ENCODE measurements at places on chromosomes 3 and 15.

GRCh38 chr3:127014536-127015281 lies 31.8 kb downstream of the PLXNA1 start:
- DNase-seq = no peak

DNA sequence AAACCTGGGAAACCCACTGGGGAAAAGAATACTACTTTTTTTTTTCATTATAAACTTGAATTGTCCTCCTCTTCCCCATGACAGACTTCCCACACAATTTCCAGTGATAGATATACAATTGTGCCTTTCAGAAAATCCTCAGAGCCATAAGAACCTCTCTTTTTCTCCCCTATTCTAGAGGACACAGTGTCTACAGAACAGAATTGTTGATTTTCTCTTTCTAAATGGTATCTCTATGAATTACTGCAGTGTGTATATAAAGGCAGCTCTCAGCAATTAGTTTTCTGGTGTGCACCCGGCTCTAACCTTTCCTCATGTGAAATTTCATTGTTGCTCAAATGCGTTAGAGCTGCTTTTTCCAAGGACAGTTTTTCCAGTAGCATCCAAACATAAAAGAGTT lies 430.1 kb downstream of the TUSC7 start:
- no peak for DNase-seq

GRCh38 chr15:36811903-36812302 lies 232.5 kb downstream of the CDIN1 start:
- no peak for DNase-seq

DNA sequence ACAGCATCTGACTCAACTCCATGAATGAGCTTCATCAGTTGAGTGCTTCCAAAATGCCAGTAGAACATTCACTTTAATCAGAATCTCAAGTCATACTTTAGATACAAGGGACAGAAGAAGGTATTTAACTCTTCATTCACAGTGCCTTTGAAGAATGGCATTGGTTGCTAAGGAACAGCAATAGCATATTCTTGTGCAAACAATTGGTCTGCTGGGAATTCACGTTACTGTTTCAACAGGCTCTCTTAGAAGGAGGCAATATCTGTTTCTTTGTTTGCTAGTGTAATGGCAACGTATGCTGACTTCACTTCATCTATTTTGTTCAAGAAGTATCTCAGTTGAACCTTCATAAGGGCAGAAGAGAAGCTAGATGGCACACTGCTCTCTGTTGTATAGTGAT lies 113.9 kb downstream of the TMEM108 start:
- DNase-seq = no peak

- peak; percentile 47 for DNase-seq
Measured at GRCh38 chr15:79007066-79007465, 62.2 kb upstream of the CTSH start.

DNA sequence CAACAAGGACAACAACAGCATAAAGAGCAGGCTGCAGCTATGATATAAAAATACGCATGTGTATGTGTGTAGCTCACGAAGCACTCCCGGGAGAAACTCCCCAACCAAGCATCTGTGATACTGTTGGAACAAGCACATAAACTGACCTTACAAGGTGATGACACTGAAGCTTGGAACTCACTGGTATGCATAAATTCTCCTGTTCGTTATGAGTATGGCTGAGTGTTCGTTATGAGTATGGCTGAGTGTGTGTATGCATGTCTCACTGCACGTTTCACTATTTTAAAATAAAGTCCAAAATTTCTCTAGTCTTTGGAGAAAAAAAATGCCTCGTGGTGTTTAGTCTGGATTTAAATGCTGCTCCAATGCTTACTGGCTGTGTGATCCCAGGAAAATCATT lies 256.8 kb downstream of the RORA start:
- DNase-seq = peak; percentile 97

- DNase-seq = peak; percentile 69
Measured at GRCh38 chr3:100463002-100463401, 29.4 kb upstream of the TMEM45A start.

DNA sequence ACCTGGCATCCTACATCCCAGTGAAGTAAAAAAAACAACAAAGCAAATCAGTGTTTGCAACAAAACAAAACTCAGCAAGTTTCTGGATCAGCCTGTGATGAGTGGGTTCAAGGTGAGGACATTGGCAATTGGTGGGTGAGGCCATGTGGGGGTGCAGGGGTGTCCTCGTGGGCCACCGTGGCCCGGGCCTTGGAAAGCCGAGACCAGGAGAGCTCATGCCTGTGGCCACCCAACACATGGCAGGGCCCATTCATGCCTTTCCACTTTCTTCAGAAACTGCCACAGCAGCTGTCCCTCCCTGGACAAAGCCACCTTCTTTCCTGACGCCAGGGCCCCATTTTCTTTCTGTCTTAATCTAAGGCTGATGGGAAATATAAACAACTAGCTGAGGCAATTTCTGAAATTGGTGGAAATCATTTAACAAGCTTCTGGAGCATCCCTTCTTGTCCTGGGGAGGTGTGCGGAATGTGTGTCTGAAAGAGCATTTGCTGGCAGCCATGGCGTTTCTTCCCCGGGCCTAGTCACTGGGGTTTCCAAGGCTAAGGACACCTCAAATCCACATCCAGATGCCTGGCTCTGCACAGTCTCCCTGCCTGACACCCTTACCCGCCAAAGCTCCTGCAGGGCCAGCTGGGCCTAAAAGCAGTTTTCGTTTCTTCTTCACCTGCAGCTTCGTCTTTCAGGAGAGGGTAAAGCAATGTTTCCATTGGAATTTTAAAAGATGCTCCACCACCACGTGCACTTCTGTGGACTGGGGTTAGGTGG lies 34.1 kb upstream of the SFMBT1 start:
- no peak for DNase-seq

DNA sequence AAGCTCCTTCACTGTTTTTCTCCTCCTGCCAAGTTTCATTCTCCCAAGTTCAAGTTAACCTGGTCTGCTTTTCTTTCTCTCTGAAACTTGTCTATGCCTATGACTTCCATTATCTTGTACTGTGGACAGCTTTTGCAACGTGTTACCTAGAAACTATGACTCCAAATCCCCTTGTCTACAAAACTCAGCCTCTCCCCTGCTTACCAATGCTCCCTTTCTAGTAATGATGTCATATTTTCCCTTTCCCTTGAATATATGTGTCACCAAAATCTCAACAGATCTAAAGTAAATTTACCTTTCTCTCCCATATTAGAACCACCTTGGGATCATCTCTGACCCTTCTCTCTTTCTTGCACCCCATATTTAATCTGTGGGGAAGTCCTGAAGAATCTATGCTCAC lies 10.5 kb upstream of the ABHD2 start:
- no peak for DNase-seq

DNA sequence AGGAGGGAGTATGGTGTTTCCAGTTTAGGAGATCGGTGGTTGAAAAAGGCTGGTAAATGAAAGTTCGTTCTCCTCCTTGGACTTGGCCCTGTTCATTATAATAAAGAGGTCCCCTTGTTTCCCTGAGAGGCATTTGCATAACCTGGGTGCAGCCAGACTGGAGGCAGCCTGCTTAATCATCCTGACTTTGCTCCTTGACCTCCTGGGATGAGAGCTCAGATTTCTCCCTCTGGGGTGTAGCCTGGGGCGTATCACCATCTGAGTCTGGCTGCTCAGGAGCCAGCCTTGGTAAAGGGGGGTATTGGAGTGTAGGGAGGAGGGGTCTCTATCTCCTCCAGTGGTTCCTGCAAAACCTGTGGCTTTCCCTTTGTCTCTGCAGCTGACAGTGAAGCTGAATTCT lies 21.3 kb upstream of the ACAD9 start:
- no peak for DNase-seq

- no peak for DNase-seq
Measured at GRCh38 chr15:68778876-68779275, 41.8 kb downstream of the ANP32A start.

GRCh38 chr15:101399431-101399830 lies 90.1 kb downstream of the PCSK6 start:
- DNase-seq = no peak

DNA sequence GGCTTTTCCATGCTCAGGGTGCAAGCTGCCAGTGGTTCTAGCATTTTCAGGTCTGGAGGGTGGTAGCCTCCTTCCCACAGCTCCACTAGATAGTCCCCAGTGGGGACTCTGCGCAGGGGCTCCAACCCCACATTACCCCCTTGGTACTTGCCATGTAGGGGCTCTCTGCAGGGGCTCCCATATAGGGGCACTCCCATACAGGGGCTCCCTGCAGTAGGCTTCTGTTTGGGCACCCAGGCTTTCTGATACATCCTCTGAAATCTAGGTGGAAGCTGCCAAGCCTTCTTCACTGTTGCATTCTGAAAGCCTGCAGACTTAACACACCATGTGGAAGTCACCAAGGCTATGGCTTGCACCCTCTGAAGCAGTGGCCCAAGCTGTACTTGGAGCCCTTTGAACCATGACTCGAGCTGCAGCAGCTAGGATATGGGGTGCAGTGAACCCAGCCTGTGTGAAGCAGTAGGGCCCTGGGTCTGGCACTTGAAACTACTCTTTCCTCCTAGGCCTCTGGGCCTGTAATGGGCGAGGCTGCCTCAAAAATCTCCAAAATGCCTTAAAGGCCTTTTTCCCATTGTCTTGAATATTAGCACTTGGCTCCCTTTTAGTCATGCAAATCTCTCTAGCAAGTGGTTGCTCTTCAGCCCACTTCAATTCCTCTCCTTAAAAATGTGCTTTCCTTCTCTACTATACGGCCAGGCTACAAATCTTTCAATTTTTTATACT lies 96.4 kb downstream of the TPRA1 start:
- DNase-seq = no peak

GRCh38 chr15:94655249-94655880 lies 424.0 kb downstream of the MCTP2 start:
- DNase-seq = no peak

- DNase-seq = no peak
Measured at GRCh38 chr3:175312791-175313190, 453.7 kb downstream of the NAALADL2 start.

DNA sequence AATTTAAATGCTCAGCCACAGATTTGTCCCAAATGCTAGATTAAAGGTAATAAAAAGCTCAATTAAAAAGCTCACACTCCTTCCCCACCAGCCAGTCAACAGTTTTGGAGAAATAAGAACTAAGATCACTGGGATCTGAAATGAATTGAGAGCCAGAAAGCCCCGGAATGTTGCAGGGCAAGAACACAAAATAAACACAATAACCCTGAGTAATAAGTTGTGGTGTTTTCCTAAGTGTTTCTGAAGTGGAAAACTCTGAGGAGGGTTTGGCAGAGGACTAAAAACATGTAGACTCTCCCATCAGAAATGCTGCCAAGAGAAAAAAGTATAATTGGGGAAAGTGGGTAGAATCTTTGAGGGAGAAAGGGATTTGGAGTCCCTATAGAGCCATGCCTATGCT lies 127.8 kb downstream of the ABI3BP start:
- DNase-seq = no peak

DNA sequence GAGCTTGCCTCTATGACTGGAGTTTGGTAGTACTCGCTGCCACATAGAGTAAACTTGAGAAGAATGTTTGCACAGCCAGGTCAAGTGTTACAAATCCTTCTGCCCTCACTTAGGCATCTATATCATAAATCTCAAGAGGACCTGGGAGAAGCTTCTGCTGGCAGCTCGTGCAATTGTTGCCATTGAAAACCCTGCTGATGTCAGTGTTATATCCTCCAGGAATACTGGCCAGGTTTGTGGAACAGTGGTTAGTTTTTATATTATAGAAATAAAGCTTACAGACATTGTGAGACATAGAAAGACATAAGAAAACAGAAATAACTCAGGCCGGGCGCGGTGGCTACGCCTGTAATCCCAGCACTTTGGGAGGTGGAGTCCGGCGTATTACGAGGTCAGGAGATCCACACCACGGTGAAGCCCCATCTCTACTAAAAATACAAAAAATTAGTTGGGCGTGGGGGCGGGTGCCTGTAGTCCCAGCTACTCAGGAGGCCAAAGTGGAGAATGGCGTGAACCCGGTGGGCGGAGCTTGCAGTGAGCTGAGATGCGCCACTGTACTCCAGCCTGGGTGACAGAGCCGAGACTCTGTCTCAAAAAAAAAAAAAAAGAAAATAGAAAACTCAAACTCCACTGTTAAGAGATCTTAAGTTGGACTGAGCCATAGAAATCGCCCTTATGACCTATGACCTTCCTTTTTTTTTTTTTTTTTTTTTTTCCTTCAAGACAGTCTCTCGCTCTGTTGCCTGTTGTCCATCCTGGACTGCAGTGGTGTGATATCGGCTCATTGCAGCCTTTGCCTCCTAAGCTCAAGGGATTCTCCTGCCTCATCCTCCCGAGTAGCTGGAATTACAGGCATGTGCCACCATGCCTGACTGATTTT lies 2.2 kb downstream of the RPSA start:
- no peak for DNase-seq

GRCh38 chr15:44482090-44482489 lies 54.7 kb downstream of the CTDSPL2 start:
- DNase-seq = no peak

GRCh38 chr3:189404024-189404423 lies 227.2 kb upstream of the TP63 start:
- DNase-seq = no peak

DNA sequence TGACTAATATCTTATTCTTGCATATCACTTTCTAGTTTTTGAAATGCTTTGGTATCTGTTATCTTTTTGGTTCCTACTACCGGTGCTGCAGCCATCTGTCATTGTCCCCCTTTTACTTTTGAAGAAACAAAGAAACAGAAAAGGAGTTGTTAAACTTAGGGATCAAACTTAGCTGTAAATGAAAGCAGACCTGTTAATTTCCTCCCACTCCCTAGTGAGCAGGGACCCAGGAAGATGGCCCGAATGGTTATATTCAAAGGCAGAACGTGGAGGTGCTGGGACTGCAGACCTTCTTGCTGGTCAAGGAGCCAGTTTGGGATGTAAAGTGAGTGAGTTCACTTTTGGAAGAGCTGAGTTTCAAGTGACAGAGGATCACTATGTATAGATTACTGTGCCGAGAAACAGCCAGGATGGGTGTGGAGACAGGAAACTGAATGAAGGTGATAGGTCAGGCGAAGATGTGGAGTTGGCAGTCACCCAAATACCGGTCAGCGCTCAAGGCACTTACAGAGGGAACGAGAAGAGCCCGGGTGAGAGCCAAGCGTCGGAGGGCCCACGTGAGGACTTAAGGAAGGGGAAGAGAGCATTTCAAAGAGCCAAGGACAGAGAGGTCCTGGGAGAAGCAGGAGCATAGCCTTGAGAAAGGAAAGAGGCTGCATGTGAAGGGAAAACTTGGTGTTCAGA lies 20.1 kb downstream of the KBTBD8 start:
- no peak for DNase-seq

GRCh38 chr3:19937459-19938294 lies 3.7 kb upstream of the EFHB start:
- peak; percentile 13 for DNase-seq

- peak; percentile 9 for DNase-seq
Measured at GRCh38 chr3:2156244-2156847, 57.7 kb downstream of the CNTN4 start.
